ENCODE measurements at places on chromosomes 11 and 22.

- no peak for DNase-seq
Measured at GRCh38 chr11:118530180-118530682, 761 bp upstream of the TMEM25 start.

DNA sequence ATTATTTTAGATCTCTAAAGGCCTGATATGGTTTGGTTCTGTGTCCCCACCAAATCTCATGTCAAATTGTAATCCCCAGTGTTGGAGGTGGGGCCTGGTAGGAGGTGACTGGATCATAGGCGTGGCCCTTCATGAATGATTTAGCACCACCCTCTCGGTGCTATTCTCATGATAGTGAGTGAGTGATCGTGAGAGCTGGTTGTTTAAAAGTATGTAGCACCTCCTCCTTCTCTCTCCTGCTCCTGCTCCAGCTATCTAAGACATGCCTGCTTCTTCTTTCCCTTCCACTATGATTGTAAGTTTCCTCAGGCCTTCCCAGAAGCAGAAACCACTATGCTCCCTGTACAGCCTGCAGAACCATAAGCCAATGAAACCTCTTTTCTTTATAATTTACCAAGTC, 114.1 kb downstream of the SERGEF start:
- no peak for DNase-seq

DNA sequence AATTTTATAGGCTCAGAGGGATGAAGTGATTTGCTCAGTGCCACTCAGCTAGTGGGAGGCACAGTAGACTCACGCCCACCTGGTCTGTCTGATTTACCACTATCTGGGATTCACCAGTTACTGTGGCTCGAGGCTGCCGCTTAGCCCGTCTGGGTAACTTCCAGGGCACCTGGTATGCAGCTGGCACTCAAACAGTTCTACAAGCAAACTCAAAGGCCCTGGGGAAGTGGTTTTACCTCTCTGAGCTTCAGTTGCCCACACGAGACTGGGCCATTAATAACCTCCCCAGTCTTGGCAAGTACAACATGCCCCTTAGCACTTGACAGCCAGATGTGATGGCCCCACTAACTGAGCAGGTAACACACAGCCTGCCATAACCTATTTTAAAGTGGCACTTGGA, 2.6 kb downstream of the GDPD5 start:
- no peak for DNase-seq

DNA sequence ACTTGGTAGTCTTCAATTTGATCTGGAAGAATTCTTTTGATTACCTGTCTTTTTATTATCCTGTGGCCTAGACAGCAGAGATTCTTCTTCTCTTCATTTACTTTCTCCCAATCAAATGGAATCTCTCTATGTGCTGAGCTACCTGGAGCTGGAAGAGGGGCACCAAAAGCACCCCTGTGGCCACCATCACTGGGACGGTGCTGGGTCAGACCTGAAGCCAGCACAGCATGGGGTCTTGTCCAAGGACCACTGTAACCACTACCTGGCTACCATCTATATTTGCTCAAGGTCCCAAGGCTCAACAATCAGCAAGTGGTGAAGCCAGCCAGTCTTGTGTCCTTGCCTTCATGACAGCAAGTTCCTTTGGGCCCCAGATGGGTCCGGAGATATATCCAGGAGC, 186.6 kb downstream of the JRKL start:
- no peak for DNase-seq

DNA sequence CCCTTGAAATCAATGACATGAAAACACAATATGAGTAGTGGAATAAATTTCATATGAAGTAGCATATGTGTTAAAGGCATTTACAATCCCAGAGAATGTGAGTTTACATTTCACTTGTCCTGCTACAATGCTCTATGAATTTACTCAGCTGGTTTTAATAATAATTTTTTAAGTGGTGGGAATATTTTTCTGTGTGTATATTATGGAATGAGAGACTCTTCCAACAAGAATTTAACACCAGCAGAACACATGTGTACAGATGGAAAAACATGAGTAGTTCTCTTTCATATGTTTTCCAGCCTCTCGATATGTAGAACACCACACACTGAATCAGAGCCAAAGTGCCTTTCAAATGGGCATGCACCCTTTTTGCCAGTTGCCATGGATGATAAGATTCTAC, 170.4 kb downstream of the MAML2 start:
- no peak for DNase-seq

GRCh38 chr22:47160781-47161520, 398.5 kb downstream of the TBC1D22A start:
- no peak for DNase-seq
